ENCODE measurements at places on chromosomes 11 and 22.

GRCh38 chr11:65290448-65291165 is 24.1 kb upstream of the CDC42EP2 start:
- DNase-seq = no peak

DNA sequence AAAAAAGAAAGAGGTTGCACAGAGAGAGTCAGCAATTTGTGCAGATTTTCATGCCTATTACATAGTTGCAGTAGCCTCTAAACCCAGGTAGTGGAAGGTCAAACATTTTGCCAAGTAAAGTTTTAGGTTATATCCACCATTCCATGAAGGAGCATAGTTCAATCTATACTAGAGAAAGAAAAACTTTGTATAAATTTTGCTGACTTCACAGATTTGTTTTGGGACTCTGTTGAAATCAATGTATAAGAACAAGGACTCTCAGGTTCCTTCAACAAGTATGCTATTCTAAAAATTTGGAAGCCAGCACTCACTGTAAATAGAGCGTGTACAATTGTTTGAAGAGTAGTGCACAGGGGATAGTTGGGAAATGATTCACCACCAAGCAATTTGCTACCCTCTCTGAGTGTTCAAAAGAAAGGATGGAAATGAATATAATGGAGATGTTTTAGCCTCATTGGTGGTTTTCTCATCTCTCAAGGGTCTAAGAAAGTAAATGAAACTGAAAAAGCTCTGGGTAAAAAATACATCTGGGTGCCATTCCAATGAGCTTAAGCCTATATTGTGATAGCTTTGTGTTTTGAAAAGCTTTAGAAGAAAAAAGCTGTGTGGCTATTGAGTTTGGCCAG is 508.4 kb upstream of the LUZP2 start:
- DNase-seq = no peak

DNA sequence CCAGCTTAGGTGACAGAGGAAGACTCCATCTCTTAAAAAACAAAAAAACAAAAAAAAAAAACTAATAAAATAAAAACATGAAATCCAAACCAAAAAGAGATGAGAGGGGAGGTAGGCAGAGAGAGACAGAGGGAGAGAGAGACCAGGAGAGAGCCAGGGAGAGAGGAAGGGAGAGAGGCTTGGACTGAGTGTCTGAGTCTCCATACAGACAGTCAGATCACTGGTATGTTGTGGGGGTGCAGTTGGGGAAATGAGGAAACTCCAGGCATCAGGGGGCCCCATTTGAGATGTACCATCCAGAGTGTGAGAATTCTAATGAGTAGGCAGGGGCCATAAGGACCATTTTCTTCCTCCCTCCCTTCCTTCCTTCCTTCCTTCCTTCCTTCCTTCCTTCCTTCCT is 53.1 kb upstream of the SEPTIN5 start:
- DNase-seq = no peak

DNA sequence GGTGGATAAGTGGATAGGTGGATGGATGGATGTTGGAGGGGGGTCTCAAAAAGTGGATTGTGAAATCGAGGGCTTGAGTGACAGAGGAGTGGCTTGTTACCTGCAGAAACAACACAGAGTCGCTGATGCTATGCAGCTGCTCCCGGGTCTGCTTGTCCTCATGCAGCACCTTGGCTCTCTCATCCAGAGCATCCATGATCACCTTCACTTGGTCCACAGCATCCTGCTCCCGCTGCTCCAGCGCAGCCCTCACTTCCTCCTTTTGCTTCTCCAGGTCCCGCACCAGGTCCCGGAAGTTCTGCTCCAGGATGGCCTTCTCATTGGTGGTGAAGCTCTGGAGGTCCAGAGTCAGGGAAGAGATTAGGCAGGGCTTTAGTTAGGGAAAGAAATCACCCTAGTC is 10.7 kb downstream of the TRIM29 start:
- DNase-seq = no peak

- no peak for DNase-seq
Observed at GRCh38 chr11:129593098-129593497, 217.4 kb downstream of the BARX2 start.

- peak; percentile 98 for DNase-seq
Observed at GRCh38 chr11:117492578-117493251, 165.1 kb downstream of the CEP164 start.

DNA sequence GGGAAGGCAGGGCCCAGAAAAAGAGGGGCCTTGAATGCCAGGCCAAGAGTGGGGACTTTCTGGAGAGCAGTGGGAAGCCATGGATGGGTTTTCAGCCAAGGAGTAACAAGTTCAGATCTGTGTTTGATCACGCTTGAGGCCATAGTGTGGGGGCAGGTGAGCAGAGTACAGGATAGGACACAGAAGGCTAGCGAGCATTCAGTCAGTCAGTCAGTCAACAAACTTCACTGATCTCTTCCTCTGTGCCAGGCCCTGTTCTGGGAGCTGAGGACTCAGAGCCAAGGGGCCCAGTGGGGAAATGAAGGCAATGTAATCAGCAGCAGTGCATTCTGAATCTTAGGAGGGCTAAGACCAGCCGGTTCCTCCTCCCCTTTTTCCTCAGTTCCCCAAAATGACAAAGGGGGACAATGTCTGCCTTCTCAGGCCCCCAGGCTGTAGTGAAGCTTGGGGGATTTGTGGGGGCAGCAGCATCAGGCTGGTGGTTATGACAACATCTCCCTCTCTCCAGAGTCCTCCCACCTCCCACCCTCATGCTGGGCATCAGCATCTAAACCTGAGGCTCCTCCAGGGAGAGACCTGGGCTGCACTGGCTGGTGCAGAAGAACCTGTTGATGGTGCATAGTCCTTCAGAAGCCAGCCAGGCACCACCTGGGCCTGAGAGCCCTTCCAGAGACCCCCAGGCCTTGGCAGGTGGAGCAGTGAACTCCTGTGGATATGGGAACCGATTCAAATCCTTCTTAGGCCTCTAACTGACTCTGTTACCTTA is 42.9 kb upstream of the TPBGL start:
- DNase-seq = no peak

DNA sequence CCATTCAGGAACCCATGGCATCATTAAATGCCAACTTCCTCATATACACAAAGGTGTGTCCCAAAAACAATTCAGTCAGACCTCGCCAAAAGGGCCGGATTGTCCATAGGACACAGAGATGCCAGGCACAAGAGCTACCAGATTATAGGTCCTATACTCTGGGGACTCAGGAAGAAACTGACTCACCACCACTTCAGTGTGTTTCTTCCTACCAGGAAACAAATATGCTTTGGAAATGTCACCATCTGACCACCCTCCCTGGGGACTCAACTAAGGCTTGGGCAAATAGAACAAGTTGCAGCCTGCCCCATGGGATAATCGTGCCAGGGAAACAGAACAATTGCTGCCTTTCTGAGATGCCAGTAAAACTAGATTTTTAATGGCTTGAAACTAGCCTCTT is 11.7 kb downstream of the POU2AF3 start:
- DNase-seq = peak; percentile 25

DNA sequence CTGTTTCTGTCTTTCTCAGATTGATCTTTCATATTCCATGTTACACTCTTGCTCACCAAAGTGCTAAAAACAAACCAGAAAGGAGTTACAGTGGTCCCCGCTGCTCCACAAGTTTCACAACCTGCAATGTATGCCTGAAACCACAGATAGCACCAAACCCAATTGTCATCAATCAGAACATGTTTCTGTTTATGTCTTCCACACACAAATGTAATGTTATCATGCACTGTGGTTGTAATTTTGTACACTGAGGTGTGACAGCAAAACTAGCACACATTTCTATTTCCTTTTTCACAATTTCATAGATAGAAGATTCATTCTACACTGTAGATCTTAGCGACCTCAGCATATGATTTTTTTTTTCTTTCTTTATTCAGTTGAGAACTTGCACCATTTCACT is 1045.9 kb upstream of the RAG2 start:
- DNase-seq = no peak

GRCh38 chr11:130737866-130738431 is 178.3 kb downstream of the SNX19 start:
- DNase-seq = no peak

DNA sequence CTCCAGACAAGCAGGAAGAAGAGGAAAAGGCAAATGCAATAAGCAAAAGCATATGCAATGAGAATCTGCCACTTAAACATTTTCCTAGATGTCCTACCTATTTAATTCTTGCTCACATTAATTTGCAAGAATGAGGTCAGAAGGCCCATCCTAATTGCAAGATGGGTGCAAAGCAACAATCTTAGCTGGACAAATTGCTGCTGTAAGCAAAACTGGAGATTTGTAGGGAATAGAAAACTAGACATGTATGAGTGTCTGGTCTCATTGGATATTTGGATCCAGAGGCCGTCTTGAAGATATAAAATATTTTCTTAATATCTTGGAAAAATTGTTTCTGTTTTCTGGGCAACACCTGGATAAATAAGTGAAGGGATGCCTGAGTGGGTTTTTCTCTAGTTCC is 150.1 kb upstream of the PGR start:
- no peak for DNase-seq

DNA sequence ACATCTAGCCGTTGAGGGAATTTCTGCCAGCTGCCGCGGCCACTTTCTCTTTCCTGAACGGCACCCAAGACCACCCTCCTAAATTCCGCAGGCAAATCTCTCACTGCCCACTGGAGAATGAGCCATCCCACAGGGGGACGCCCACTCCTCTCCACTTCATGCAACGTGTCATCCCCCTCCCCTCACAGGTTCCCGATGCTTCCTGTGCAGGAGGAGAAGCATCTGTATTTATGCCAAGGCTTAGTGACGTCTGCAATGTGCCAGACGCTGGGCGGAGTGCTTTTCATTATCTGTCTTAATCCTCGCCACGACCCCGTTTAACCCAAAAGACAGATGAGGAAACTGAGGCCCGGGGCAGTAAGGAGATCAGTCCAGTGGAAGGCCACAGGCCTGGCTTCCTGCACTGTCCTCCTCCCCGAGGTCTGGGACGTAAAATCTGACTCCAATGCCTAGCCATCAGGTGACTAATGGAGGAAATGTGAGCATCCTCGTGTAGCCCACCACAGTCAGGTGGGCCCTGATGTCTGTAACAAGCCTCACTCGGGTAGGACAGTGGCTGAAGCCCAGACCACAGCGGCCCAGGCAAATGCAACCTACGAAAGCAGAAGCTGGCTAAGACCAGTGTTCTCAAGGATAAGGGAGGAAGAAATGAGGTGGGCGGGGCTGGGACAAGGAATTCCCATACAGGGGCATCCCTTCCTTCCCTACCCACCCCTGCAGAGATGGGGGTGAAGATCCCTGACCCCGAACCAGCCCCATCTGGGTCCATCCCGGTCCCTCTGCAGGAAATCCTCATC is 23.1 kb downstream of the MN1 start:
- peak; percentile 75 for DNase-seq

DNA sequence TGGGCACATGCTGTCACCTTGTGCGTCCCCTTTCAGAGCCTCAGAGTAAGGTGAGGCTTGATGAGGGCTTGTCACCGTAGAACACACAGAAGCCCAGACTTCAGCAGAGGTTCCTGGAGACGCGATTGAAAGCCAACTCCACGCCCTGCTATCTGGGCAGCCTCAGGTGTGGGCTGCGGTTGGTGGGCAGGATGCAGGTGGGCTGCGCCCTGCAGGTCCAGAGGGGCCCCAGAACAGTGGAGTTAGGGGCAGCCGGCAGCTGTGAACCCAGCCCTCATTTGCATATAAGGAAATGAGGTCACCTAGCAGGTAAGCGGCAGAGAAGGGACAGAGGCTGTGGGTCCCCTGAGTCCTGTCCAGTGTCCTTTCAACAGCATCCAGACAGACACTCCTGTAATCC is 15.4 kb downstream of the PHLDA2 start:
- DNase-seq = no peak

- DNase-seq = no peak
Observed at GRCh38 chr22:31764785-31765184, 11.0 kb downstream of the DEPDC5 start.

DNA sequence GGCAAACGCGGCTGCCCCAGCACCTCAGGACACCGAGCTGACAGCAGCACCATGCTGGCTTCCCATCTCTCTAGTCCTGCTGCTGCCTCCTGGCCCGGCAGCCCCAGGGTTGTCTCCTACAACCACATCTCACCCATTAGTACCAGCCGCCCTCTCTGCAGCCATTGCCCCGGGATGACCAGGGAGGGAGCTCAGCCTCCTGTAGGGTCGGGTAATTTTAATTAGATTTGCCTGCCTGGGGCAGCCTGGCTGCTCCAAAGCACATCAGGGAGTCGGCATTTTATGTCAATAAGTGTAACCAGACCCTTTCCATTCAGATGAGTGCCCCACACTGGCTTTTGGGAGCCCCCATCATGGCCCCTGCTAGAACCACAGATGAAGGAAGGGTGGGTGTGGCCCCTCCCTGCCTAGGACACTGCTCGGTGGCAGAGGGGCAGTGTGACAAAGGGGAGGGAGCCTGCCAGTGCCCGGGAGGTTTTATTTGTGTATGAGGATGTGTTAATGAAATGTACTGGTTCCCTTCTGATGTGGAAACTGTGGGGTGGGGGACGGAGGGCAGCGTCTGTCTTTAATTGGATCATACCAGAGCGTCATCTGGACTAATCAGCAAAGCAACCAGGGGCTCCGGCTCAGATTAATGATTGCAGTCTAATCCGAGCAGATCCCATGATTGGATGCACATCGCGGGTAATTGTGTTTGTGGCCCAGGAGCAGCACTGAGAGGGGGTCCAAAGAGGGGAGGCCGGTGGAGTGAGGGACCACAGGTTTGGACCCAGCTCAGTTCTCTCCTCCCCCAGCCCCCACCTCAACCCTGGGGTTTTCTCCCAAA is 125.3 kb downstream of the FEZ1 start:
- DNase-seq = peak; percentile 99

- DNase-seq = no peak
Observed at GRCh38 chr22:41752011-41752970, 48.2 kb upstream of the CCDC134 start.

- DNase-seq = peak; percentile 37
Observed at GRCh38 chr22:24834845-24835570, 29.0 kb downstream of the SGSM1 start.

DNA sequence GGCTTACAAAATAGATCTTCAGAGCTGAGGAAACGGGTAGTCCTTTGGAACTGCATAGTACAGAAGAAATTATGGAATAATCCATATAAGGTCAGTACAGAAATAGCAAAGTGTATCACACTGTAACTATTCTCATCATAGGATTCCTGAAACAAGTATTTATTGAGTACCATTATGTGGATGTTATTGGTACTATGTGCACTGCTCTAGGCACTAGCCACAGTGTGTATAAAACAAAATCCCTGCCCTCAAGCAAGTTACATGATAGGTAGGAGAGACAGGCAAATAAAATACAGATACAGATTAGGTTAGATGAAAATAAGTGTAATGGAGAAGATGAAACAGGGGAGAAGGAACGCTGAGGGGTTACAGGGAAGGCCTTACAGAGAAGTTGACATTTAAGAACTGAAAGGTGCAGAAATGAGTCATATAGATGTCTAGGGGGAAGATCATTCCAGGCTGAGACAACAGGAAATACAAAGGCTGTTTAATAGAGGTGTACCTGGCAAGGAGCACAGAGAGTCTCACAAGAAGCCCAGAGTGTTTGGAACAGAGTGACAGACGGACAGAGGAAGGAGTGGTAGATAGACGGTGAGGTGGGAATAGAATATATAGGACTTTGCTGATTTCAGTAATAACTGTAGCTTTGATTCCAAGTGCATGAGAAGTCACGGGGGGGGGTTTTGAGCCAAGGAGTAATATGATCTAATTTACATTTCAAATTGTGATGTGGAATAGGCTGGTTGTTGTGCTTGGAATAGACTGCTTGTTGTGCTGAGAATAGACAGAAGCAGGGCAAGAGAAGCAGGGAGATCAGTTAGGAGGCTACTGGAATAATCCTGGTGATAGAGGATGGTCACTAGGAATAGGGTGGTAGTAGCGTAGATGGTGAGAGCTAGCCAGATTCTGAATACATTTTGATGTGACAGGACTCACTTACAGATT is 13.7 kb downstream of the RNF141 start:
- DNase-seq = no peak
